Stimulated activated CD4-positive, alpha-beta T cell treated with anti-CD3 and anti-CD28 coated beads, TNF-alpha, amount 100 ng/mL, for 48 hours (primary cell): ENCODE measurements at places on chromosomes 12 and 14.

- DNase-seq: no peak
These were observed 4.7 kb downstream of the TNFRSF1A start for GRCh38 chr12:6336889-6337853.

DNA sequence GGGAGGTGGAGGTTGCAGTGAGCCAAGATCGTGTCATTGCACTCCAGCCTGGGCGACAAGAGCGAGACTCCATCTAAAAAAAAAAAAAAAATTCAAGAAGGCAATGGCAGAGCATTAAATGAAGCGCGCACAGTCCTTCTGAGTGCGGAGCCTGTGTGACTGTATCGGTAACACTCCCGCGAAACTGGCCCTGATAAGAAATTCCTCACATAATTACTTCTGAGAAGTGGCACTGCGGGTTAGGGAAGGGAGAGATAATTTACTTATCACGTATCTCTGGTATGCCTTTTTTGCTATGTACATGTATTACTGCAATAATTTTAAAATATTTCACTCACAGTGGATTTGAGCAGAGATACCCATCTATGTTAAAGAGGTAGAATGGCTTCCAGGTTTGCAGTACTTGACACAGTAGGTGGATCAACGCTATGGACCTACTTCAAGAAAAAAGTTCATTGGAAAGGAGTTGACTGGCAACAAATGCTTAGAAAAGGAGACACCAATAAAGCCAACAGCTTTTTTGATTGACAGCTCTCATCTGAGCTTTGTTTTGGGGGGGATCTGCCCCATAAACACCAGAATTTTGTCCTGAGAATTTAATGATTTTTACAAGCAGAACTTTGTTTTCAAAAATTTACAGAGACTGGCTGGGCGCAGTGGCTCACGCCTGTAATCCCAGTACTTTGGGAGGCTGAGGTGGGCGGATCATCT lies 29.2 kb upstream of the SPTLC2 start:
- no peak for DNase-seq

DNA sequence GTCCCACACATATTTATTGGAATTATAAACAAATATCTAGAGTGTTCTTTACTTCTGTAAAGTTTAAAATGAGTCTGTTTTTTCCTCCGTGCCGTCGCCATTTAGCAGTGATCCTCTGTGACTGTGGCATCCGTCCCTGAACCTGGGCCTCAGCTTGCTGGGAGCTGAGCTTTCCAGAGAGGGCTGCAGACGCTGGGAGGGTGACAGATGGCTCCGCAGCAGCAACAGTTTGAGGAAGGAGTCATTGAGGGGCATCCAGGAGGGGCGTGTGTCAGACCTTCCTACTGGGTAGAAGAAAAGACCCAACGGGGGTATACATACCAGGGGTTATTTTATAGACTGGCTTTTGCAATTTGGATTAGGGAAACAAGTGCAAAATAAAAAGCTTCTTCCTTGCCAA lies 47.9 kb downstream of the NEUROD4 start:
- no peak for DNase-seq

DNA sequence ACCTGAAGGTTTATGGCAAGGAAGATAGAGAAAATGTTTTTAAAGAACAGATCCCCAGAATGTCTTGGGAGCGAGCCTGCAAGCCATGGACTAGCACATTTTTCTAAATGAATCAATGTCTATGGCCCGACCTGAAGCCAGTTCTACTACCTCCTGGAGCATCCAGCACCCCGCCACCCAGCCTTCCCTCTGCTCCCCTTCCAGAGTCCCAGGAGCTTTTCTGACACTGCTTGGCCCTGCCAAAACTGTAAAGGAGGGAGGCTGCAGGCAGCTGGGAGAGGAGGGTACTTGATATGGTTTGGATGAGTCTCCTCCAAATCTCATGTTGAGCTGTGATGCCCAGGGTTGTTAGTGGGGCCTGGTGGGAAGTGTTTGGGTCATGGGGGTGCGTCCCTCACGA lies 95.5 kb upstream of the FZD10 start:
- no peak for DNase-seq

DNA sequence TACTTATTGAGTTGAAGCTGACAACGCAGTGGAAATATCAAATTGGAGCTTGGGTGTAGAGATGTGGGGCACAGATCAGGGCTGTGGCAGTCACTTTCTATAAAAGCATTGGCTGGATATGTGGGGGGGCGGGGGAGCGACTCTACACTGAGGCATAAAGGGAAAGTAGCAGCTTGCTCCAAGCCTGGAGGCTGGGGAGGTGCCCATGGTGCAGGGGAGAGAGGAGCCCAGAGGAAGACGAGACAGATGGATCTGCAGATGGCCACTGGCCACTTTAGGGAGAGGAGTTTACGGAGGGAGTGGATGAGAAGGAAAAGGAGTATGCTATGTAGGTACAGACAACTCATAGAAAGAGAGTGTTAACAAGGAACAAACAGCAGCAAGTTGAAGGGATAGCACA lies 13.5 kb upstream of the NGB start:
- no peak for DNase-seq

DNA sequence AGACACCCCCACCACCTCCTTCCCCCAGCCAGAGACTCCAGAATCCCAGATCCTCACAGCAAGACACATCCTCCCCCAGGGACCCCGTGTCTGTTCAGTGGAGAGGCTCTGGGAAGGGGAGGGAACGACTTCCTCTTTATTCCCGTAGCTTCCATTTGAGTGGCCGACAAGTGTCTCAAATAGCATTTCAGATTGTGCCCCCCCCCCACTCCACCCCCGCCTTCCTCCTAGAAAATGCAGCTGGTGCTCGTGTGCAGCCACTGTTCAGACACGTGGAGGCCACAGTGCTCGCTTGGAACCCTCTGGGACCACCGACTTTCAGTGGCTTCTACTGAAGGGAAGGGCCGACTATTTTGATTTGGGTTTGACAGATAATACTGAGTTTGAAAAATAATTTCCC lies 14.3 kb downstream of the PPP2R5C start:
- DNase-seq: no peak

- no peak for DNase-seq
These were observed 11.7 kb upstream of the RAD51AP1 start for GRCh38 chr12:4526923-4527546.

DNA sequence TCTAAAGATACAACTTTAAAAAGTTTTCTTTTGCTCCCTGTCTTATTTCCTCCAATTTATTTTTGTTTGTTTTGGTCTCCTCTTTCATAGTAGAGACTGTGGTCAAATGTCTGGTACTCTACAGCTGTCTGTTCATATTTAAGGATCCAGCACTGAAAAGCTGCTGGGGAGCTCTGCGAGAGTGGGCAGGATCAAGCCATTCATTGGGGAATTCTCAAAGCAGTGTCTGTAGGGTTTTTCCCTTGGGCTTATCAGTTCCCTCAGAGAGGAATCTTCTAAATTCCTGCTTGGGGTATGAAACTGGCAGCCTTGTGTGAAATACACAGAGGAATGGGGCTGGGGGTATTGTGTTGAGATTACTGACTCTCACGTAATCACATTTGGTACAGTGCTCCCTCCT lies 52.3 kb downstream of the FNTB start:
- no peak for DNase-seq

GRCh38 chr14:21712036-21712435 lies 38.4 kb upstream of the OR4E1 start:
- DNase-seq: no peak

- no peak for DNase-seq
These were observed 116.0 kb upstream of the PTPRR start for GRCh38 chr12:71036526-71036925.

GRCh38 chr12:117142094-117142493 lies 42.9 kb upstream of the TESC start:
- no peak for DNase-seq
